ENCODE measurements at places on chromosomes 16 and 17. TPM values are rescaled to one million over a fixed set of nuclear protein-coding genes. Genes with fewer than 3 reads are reported as not detected.

DNA sequence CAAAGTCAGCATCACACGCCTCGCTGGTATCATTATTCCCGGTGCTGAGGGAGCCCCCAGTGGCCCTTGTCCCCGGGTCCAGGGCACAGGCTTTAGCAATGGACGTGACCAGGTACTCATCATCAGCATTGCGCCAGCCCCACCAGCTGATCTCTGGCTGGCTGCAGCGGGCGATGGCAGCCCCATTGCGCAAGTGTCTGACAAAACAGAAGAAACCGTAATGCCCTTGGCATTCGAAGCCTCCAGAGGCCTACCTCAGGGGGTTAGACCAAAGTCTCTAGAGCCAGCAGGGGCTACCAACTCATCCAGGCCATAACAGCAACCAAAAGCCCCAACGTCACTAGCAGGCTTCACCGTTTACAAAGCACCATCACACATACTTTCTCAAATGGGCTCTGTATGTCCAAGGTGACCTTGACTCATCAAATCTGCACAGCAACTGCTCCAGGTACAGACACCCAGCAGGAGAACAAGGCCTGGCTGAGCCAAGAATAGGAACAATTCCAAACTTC, 7.3 kb downstream of the MTMR4 start:
- H3K36me3 ChIP-seq: peaks cover 71% of the 10 kb centered on the region
- H3K4me3 ChIP-seq: no peak overlapping the region
- H3K27ac ChIP-seq: peak overlapping the region; percentile 48
- H3K4me1 ChIP-seq: peaks cover 9% of the 10 kb centered on the region

GRCh38 chr17:2689411-2690164, 22.0 kb downstream of the CLUH start:
- H3K27me3 ChIP-seq: no peaks in the 10 kb centered on the region
- H3K27ac ChIP-seq: no peak overlapping the region
- H3K4me1 ChIP-seq: peaks cover 12% of the 10 kb centered on the region

DNA sequence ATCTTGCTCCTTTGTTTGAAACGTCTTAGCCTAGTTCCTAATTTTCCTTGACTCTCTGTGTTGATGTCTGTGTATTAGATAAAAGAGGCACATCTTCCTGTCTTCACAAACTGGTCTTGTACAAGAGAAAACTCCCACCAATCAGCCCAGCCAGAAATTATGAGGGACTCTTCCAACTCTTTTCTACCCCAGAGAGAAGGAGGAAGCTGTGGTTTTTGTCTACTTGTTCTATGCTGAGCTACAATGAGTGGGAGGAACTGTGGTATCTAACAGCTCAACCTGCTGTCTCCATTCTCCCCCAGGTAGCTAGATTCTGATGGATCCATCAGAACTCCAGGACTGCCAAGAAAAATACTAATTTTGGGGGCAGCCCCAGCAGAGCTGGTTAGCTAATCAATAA, 392.5 kb downstream of the HS3ST3B1 start:
- no peak for DNase-seq
- no peaks in the 10 kb centered on the region for H3K27me3 ChIP-seq
- H3K27ac ChIP-seq: no peak overlapping the region
- H3K4me1 ChIP-seq: no peaks in the 10 kb centered on the region

DNA sequence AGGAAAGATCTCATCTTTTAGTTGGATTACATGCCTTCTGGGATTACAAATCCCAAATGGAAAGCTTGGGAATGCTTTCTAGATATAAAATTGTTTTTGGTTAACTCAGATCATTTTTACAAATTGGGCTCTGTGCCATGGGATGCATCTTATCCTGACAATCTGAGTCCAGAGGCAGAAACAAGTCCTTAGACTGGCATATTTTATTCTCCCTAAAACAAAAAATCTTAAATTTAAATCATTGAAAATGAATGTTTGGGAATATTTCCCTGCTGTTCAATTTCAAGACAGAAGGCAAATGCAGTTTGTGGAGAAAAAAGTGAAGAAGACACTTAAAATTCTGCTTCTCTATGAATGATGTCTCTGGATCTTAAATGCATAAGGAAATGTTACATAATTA, 456.6 kb upstream of the GOT2 start:
- DNase-seq: no peak
- H3K4me3 ChIP-seq: no peak overlapping the region
- no peak overlapping the region for H3K27ac ChIP-seq

DNA sequence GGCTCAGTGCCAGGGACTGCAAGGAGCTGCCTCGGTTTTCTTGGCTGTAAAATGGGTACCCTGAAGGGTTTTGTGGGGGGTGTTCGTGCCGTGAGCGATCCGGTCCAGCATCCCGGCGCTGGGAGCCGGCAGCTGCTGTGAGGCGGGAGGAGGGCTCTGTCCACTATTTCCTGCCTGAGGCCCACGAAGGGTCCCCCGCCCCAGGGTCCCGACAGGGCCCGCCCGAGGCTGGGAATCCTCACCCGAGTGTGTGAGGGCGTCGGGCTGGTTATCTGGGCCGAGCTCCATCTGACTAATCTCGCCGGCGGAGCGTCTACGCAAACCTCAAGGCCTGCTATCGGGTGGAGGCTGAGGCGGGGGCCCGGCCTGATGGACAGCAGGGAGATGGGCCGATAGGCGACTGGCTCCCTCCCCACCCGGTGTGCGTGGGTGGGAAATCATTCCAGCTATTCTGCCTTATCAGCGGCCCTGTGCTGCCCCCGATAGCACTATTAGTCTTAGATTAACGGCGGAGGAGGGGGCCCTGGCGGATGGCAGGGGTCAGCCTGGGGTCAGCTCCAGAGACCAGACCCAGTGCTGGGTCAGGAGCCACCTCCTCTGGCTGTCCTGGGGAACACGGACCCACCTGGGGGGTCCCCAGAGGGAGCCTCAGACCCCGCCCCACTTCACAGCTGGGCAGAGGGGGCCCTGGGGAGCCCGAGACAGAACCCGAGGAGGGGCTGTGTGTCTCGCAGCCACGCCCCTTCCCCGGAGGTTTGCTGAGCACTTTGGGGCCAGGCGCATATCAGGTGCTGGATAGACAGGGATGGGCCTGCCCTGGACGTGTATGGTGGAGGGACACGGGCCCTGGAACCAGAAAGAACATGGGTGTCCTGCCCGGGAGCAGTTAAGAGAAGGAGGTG, 44.7 kb downstream of the ZFPM1 start:
- no peak overlapping the region for H3K27ac ChIP-seq
- DNase-seq: no peak
- no peaks in the 10 kb centered on the region for H3K27me3 ChIP-seq
- no peaks in the 10 kb centered on the region for H3K4me1 ChIP-seq
- H3K4me3 ChIP-seq: no peak overlapping the region
- no peaks in the 10 kb centered on the region for H3K36me3 ChIP-seq

GRCh38 chr17:62906881-62907280, 59.2 kb upstream of the TANC2 start:
- H3K36me3 ChIP-seq: no peaks in the 10 kb centered on the region
- no peaks in the 10 kb centered on the region for H3K27me3 ChIP-seq
- no peak overlapping the region for H3K27ac ChIP-seq
- no peak overlapping the region for H3K4me3 ChIP-seq

DNA sequence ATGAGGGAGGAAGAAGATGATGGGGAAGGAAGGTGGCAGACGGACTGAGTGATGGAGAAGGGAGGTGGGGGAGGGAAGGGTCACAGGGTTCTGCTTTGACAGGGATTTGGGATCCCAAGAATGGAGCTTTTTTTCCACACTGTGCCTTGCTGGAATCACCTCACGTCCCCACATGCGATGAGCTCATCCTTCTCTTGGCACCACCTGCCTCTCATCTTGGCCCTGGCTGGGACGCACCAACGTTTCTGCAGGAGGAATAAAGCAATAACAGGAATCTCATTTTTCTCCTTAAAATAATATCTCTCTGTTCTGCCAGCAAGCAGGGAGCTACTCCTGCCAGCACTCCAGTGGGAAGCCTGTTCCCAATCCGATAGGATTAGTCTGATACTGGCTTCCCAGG, 47.8 kb downstream of the MEOX1 start:
- no peak for DNase-seq
- no peak overlapping the region for H3K27ac ChIP-seq
- H3K27me3 ChIP-seq: peaks cover 5% of the 10 kb centered on the region
- H3K4me1 ChIP-seq: no peaks in the 10 kb centered on the region

DNA sequence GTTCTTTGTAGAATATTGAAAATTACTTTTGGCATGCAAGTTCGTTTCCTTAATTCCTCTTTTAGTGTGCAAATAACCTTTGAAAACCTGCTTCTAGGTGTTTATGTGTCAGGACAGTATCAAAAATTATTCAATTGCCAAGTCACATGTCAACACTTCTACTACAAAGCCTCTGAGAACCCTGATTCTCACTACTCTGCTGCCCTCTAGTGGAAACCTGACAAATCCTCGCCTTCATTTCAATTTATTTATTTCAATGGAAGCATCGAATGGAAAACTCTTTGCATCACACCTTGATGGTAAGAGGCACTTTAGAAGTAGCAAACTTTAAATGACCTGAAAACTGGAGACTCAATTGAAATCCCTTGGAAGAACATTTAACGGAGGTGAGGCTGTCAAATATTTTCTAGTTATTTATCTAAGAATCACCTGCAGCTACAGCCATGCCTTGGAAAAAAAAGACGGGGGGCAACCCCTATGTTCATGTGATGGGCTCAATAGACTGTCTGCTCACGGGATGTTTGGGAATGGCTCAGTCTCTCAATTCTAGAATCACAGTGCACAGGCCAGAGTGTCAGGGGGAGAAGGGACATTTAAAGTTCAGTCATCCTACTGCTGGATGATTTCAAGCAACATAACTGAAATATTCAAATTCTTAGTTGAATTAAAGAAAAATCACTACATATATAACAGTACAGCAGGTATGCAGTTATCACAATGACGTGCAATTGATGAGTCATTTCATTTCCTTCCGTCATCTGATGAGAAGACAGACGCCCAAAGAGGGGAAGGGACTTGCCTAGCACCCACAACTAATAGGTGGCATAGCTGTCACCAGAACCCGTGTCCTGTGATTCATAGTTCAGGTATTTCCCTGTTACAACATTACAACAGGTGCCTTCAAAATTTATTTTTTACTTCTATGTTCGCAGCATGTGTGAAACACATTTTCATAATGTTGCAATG, 563.9 kb downstream of the TOX3 start:
- peak; percentile 83 for DNase-seq
- no peak overlapping the region for H3K4me3 ChIP-seq
- H3K27me3 ChIP-seq: no peaks in the 10 kb centered on the region
- H3K36me3 ChIP-seq: no peaks in the 10 kb centered on the region

DNA sequence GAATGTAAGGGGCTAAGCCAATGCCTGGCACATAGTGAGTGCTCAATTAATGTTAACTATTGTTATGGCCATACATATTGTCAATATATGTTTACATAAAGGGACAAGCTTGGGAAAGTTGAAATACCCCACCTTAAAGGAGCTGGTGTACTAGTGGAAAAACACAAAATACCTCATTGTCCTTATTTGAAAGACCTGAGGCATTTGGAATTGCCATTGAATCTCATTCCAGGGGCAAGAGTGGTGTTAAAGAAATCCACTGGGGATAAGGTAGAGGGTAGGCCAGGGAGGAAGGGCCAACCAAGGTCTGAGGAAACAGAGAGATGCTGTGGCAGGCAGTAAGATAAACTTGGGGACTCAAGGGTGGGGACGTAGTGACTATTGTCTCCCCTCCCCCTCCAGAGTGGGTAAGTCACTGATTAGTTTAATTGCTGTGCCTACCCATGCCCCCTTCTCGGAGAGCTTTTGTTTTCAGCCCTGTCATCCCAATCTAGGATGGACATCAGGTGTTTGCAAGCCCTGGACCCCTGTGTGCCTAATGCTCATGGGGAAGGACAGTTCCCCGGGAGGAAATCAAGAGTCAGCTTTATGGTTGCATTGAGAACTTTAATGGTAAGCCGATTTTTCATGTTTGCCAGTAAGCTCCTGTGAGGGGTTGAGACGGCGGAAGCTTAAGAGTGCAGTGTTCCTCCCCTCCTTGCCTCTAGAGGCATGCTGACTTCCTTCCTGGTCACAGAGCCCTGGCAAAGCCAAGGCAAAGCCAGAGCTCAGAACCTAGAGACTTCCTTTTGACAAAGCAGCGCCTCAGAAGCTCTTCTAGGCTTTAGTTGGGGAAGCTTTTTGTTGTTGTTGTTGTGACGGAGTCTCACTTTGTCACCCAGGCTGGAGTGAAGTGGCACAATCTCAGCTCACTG, 2.5 kb upstream of the HEATR9 start:
- H3K27ac ChIP-seq: no peak overlapping the region
- H3K27me3 ChIP-seq: no peaks in the 10 kb centered on the region
- peaks cover 2% of the 10 kb centered on the region for H3K4me1 ChIP-seq
- no peak overlapping the region for H3K4me3 ChIP-seq
- no peak for DNase-seq
- no peaks in the 10 kb centered on the region for H3K36me3 ChIP-seq

The ASPA gene
- total RNA-seq: 0.36 TPM

The SLC6A2 gene
- total RNA-seq: not detected

DNA sequence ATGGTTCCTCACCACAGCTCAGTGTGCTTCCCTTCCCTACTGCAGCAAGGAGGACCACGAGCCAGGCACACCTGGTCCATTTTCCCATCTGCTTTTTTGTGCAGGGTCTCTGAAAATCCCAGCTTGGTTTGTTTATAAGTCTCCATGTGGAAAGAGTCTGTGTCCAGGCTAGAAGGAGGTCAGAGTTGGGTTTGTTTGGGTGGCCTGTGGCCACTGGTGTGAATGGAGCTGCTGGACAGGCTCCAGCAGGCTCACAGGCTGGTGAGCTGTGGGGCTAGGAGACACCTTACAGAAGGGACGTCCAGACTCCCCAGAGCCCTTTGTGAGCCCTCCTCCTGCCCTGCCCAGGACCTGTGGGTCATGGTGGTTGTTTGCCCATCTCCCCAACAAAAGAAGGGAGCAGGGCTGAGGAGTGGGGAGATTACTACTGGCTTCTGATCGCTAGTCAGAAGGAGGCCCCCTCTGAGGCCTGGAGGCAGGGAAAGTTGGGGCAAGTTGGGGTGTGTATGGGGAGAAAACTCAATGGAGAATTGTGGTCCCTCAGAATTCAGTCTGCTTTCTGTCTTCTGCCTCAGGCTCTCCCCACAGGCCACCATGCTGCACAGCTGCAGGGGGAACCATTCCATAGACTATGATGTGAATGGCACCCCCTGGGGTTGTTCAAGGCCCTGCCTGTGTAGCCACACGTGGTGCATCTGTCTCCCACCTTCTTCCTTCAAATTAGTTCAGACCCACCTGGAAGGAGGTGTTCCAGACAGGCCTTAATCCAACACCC, 4.1 kb downstream of the RARA start:
- no peak overlapping the region for H3K4me3 ChIP-seq
- peaks cover 77% of the 10 kb centered on the region for H3K4me1 ChIP-seq
- H3K27ac ChIP-seq: peak overlapping the region; percentile 77
- no peaks in the 10 kb centered on the region for H3K36me3 ChIP-seq
- no peaks in the 10 kb centered on the region for H3K27me3 ChIP-seq
